ENCODE measurements at places on chromosomes 1 and 21. TPM values are rescaled to one million over a fixed set of nuclear protein-coding genes. Genes with fewer than 3 reads are reported as not detected.

Gene ADAMTS4
- 11.2 TPM for total RNA-seq

GRCh38 chr1:150567717-150568593, 11.5 kb downstream of the MCL1 start:
- DNase-seq: peak; percentile 91
- H3K4me1 ChIP-seq: peaks cover 77% of the 10 kb centered on the region
- peak overlapping the region; percentile 100 for H3K27ac ChIP-seq
- peaks cover 17% of the 10 kb centered on the region for H3K36me3 ChIP-seq
- H3K27me3 ChIP-seq: no peaks in the 10 kb centered on the region
- H3K4me3 ChIP-seq: peak overlapping the region; percentile 57

- peaks cover 5% of the 10 kb centered on the region for H3K27me3 ChIP-seq
- no peaks in the 10 kb centered on the region for H3K36me3 ChIP-seq
- peak overlapping the region; percentile 30 for H3K27ac ChIP-seq
- H3K4me3 ChIP-seq: no peak overlapping the region
Measured at GRCh38 chr1:160108888-160109662, 6.5 kb upstream of the ATP1A2 start.

DNA sequence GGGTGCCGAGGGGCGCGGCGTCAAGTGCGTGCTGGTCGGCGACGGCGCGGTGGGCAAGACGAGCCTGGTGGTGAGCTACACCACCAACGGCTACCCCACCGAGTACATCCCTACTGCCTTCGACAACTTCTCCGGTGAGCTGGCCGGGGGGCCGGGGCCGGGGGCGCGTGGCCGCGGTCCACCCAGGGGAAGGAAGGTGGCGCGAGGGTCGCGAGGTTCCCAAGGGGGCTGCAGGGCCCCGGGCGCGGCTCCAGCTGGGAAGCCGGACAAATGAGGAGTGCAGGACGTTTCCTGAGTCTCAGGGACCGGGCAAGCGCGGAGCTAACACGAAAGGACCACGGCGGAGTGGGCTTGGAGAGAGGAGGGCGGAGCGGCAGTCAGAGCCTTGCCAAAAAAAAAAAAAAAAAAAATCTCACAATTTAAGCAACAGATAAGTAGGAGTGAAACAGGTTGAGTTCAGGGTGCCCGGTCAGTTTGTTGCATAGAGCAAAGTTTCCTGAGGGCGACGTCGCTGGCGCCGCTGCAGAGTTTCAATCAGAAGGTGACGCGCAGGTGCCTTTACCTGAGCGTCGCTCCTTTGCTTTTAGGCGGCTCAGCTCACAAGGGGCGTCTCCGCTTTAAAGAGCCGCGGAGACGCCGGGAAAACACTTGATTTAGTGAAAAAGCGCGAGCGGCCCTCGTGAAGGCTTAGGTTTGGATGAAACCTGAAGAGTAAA, 750 bp downstream of the RHOU start:
- H3K36me3 ChIP-seq: peaks cover 9% of the 10 kb centered on the region
- peak overlapping the region; percentile 80 for H3K4me3 ChIP-seq
- H3K27me3 ChIP-seq: peaks cover 44% of the 10 kb centered on the region
- no peak overlapping the region for H3K27ac ChIP-seq
- peak; percentile 41 for DNase-seq

- no peaks in the 10 kb centered on the region for H3K27me3 ChIP-seq
- peak overlapping the region; percentile 2 for H3K27ac ChIP-seq
- H3K4me3 ChIP-seq: no peak overlapping the region
Measured at GRCh38 chr21:39852021-39852721, 15.1 kb upstream of the PCP4 start.

- H3K36me3 ChIP-seq: no peaks in the 10 kb centered on the region
- peaks cover 10% of the 10 kb centered on the region for H3K4me1 ChIP-seq
- H3K27me3 ChIP-seq: no peaks in the 10 kb centered on the region
Measured at GRCh38 chr1:203645996-203646395, 19.4 kb downstream of the ATP2B4 start.
